ENCODE measurements at places on chromosomes 1 and 21. TPM values are rescaled to one million over a fixed set of nuclear protein-coding genes. Genes with fewer than 3 reads are reported as not detected.

Gene PPIAL4G
- total RNA-seq: 0.86 TPM

Gene NID1
- total RNA-seq: 0.45 TPM

Gene NUP210L
- total RNA-seq: 0.05 TPM

Gene VWA1
- total RNA-seq: 0.45 TPM

Gene AQP10
- not detected for total RNA-seq

Gene CLDN19
- total RNA-seq: not detected

Gene SASS6
- total RNA-seq: 13.2 TPM

Gene NBPF8
- total RNA-seq: 53.0 TPM

- DNase-seq: no peak
Measured at GRCh38 chr21:46472246-46472645, 13.6 kb downstream of the DIP2A start.

DNA sequence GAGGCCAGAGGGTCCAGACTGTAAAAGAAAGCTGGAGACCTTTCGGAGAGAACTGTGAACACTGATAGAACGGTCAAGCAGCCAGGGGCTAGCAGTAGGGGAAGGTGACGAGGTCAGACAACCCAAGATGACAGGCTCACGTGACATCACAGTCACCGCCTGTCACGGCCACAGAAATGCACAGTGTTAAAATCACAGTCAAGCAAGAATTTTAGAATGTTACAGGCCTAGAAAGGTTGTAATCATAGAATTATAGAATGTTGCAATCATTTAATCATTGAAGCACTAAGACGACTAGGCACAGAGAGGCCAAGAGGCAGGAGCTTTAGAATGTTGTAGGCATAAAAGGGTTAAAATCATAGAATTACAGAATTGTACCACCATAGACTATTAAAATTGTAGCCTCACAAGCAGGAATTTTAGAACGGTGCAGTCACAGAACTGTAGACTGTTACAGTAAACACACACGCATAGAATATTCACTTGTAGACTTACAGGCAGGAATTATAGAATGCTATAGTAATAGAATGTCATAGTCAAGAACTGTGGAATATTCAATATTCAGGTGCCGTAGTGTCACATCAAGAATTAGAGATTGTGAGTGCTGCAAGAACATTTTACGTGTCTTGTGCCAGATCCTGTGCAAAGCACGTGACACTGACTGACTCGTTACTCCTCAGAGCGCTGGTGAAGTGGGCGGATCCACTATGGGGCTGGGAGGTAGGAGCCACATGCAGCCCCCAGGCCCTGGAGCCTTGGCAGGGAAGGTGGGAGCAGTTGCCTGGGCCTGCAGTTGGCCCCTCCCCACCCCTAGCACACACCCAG lies 118.1 kb downstream of the EPHB2 start:
- no peak for DNase-seq

- DNase-seq: no peak
Measured at GRCh38 chr1:5198328-5198727, 543.9 kb downstream of the AJAP1 start.

- no peak for DNase-seq
Measured at GRCh38 chr1:176558561-176558960, 95.6 kb downstream of the PAPPA2 start.

DNA sequence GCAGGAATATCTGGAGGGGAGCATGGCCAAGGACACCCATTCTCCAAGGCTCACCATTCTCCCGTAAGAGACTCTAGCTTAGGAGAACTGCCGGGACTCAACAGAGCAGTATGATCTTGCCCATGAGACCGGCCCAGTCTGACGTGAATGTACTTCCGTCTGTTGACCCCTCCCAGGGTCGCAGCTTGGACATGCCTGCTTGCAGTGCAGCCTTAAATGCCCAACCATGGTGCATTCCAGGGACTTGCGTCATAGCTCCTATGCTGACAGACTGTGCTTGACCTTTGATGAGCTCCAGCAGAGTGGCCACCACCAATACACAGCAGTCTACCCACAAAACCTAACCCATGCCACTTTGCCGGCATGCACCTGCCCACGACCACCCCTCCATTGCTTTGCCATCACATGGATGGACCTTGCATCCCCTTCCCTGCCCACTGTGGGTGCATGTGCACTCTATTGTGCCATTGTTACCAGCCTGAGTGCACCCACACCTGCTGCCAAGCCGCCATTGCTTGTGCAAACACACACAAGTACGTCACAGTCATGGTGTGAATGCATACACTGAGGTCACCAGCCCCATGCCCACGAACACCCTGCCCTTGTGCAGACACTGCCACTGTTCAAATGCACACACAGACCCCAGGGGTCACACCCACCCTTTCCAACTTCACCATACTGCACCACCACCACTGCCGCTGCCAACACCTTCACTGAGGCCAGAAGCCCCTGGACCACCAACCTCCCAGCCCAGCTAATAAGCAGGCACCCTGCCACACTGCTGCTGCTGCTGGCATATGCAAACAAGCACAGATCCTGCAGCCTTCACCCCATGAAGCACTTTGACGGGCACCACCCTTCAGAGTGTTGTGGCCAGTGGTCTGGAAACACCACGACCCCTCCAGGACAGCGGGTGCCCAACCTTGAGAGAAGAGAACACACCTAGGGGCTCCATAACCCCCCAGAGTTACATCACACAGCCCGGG lies 1141.3 kb downstream of the BRINP3 start:
- no peak for DNase-seq

GRCh38 chr1:67771152-67771551 lies 62.1 kb downstream of the GNG12 start:
- no peak for DNase-seq

DNA sequence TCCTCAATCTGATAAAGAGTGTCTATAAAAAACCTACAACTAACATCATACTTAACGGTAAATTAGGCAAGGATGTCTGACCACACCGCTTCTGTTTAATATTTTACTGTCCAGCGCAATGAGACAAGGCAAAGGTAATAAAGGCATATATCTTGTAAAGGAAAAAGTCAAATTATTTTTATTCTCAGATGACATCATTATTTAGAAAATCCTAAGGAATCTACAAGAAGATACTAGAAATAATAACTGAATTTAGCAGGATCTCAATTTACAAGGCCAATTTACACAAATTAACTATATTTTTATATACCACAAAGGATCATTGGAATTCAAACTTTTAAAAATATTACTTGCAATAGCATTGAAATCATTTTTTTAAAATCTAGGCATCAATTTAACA lies 29.4 kb downstream of the GJA4 start:
- no peak for DNase-seq

- no peak for DNase-seq
Measured at GRCh38 chr1:2101946-2102345, 51.7 kb downstream of the PRKCZ start.

- DNase-seq: no peak
Measured at GRCh38 chr1:15245593-15246360, 1.2 kb upstream of the FHAD1 start.

DNA sequence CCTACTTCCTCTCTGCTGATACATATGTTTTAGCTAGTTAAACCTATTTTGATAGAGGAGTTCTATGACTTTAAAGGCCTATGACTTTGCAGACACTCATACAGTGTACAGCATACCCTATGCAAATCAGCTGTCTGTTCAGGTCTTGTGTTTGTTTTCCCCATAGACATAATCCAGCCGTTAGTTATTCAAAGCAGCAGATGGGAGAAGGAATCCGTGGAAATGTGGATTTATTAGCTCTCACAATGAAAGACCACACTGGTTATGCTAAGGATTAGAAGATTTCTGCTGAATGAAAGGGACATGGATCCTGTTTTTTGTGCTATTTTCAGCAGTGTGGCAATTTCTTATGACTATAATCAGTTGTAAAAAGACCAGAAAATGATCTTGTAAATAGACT lies 59.8 kb downstream of the MAST2 start:
- no peak for DNase-seq

DNA sequence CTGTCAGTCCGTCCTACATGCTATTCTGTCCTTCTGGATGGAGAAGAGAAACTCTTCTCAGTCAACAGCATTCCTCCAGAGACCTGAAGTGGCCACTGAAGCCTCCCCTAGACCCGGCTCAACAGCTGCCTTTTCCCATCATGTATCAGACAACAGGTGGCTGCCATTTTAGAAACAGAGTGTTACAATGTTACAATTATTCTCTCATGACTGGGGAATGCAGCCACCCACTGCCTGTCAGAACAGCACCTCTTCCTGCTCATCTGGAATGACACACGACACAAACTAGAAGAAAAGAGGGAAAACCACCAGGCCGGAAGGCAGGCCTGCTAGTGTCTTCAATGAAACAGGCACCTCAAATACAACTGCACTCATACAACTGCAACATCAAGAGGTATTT lies 105.3 kb downstream of the PGBD5 start:
- no peak for DNase-seq

GRCh38 chr1:85360730-85361493 lies 84.5 kb upstream of the BCL10 start:
- DNase-seq: no peak

DNA sequence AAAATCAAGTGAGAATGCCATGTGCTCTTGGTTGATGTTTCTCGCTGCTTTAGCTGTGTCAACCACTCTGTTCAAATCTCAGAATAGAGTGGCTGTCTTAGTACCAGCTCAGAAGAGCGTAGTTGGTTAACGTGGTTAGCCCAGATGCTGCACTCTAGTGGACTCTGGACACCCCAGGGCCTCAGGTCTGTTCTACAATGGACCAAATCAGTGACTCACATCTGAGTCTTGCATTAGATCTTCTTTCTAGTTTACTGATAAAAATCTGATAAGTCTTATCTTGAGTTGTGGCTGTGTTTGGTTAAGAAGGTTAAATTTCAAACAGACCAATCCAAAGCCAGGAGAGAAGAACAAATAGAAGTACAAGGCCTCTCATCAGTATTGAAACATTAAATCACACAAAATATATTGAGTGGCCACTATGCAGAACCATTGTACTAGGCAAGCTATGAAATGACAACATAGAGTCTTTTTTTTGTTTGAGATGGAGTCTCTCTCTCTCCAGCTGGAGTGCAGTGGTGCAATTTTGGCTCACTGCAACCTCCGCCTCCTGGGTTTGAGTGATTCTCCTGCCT lies 104.1 kb downstream of the NR5A2 start:
- no peak for DNase-seq

GRCh38 chr1:248905662-248906008 lies 400 bp upstream of the PGBD2 start:
- no peak for DNase-seq

- no peak for DNase-seq
Measured at GRCh38 chr1:167457936-167458584, 60.3 kb downstream of the CD247 start.

- DNase-seq: no peak
Measured at GRCh38 chr1:24908591-24909259, 21.4 kb downstream of the RUNX3 start.

DNA sequence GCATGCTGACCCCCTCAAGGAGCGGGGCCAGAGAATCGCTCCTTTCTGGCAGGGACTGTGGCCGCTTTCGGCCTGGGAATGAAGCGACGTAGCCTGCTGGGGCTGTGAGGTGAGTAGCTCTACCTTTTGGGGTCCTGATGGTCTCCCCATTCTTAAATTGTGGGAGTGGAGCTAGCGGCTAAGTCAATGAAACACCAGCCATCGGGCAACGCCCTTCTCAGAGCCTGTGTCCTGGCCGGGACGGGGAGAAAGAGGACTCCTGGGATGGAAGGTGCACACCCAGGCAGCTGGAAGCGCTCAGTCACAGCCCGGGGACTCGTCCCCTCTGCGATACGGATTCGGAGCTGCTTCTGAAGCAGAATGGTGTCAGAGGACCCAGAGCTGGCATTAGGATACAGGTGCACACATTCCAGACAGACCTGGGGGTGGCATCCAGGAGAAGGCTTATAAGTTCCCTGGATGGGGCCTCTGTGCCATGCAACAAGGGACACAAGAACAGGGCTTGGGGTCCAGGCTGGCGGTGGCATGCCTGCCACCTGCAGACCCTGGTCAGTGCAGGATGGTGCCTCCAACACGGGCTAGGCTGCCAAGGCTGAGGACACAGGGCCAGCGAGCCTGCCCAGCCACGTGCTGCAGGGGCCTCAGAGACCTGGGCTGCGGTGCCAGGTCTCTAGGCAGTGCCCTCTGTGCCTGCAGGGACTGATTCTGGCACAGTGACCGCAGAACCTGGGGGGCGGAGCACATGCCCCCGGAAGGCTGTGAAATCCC lies 945 bp upstream of the WNT9A start:
- DNase-seq: no peak

DNA sequence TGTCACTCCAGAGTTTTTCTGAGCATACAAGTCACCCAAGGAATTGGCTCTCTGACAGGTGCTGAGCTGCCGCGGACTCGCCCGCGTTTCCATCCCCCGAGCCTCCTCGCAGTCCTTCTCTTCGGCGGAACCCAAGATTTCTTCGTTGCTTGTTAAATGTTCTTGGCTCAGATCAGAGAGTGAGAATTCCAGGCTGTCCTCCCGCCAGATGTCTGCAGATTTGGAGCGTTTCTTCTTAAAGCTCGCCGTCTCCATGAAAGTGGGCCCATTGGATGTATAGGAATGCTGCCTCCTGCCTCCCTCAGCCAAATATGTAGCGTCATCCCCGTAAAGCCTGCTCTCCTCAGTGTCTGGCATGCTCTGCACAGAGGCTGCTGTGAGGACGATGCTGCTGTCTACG lies 77.8 kb downstream of the TIAM1 start:
- no peak for DNase-seq

GRCh38 chr1:2427976-2428375 lies 15.6 kb upstream of the PEX10 start:
- DNase-seq: no peak

DNA sequence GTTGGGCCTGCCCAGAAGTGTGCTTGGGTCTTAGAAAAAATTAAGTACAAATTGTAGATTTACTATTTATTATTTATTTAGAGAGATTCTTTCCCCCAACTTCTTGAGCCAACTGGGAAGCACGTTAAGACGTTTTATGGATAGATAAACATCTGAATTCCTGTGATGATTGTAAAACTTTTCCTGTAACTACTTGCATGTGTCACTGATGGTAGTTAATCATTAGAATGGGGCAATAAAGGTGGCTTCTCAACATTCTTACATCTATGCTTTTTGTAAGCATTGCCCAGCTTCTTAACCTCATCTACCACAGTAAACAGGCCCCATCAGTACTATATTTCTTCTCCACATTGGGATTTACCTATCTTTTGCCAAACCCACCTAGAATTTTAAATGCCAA lies 559.8 kb downstream of the LMO4 start:
- DNase-seq: no peak

- no peak for DNase-seq
Measured at GRCh38 chr21:37363936-37364335, 2.6 kb upstream of the DYRK1A start.
